Fibroblast of lung (primary cell): ENCODE measurements at places on chromosomes 3 and 15. TPM values are rescaled to one million over a fixed set of nuclear protein-coding genes. Genes with fewer than 3 reads are reported as not detected.

GRCh38 chr15:76222159-76222558, 89.1 kb downstream of the ETFA start:
- no peaks in the 10 kb centered on the region for H3K27me3 ChIP-seq
- DNase-seq = no peak
- H3K36me3 ChIP-seq = peaks cover 2% of the 10 kb centered on the region
- no peak overlapping the region for H3K4me3 ChIP-seq
- H3K4me1 ChIP-seq = peaks cover 2% of the 10 kb centered on the region

DNA sequence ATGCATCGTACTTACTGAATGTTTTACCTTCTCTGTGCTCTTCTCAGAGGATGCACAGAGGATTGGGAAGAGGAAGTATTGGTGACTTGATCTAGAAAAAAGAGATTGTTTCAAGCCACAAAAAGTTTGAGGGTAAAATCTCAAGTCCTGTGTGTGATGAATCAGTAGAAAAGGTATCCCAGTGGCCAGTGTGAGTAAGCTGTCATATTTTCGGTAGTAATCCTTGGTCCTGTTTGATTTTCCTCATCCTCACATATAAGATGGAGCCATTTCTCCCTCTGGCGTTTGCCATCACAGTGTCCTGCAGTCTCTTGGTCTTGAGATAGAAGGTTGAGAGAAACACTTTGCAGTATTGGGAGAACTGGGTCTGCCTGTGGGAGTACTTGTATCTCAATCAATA, 166.8 kb downstream of the LPP start:
- peaks cover 10% of the 10 kb centered on the region for H3K4me1 ChIP-seq
- H3K36me3 ChIP-seq = no peaks in the 10 kb centered on the region
- no peaks in the 10 kb centered on the region for H3K27me3 ChIP-seq
- no peak overlapping the region for H3K4me3 ChIP-seq

ACAD11 gene
- total RNA-seq = 44.9 and 101 TPM in 2 replicates

GRCh38 chr3:101149251-101149650, 156.0 kb upstream of the ABI3BP start:
- H3K4me3 ChIP-seq = no peak overlapping the region
- DNase-seq = no peak
- H3K27me3 ChIP-seq = no peaks in the 10 kb centered on the region
- no peaks in the 10 kb centered on the region for H3K4me1 ChIP-seq
- H3K36me3 ChIP-seq = no peaks in the 10 kb centered on the region
- H3K27ac ChIP-seq = no peak overlapping the region

WDR93 gene
- under 0.01 and 0.17 TPM in 2 replicates for total RNA-seq

DNA sequence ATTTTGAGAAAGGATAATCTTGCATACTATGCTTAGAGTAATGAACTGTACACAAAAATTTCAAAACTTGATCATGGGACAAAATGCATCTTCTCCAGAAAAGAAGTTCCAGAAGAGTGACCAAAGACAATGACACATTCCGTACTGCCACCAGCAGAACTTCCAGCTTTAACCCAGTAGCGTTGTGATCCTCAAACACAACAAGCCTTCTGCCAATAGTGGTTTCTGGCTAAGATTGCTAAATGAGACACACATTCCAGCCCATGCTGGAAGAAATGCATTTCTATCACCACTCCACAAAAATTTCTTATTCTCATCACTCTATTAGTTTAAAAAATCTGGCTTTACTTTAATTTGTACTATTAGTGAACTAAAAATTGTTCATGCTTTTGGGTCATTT, 334.9 kb downstream of the TBC1D5 start:
- H3K4me1 ChIP-seq = no peaks in the 10 kb centered on the region
- peak; percentile 15 for DNase-seq
- H3K27me3 ChIP-seq = no peaks in the 10 kb centered on the region

LIPH gene
- under 0.01 TPM in 1 of 2 replicates, not detected in the other for total RNA-seq

- no peak for DNase-seq
- H3K36me3 ChIP-seq = no peaks in the 10 kb centered on the region
- no peak overlapping the region for H3K27ac ChIP-seq
- H3K4me1 ChIP-seq = peaks cover 1% of the 10 kb centered on the region
- H3K27me3 ChIP-seq = no peaks in the 10 kb centered on the region
- no peak overlapping the region for H3K4me3 ChIP-seq
Observed at GRCh38 chr3:171095063-171095462, 68.5 kb upstream of the SLC2A2 start.

DZIP1L gene
- total RNA-seq = 16.9 and 22.6 TPM in 2 replicates

GRCh38 chr15:89774492-89774891, 1.6 kb upstream of the MESP2 start:
- H3K27ac ChIP-seq = no peak overlapping the region
- no peak overlapping the region for H3K4me3 ChIP-seq
- no peak for DNase-seq
- no peaks in the 10 kb centered on the region for H3K27me3 ChIP-seq

DGKG gene
- 0.51 and 4.8 TPM in 2 replicates for total RNA-seq

DNA sequence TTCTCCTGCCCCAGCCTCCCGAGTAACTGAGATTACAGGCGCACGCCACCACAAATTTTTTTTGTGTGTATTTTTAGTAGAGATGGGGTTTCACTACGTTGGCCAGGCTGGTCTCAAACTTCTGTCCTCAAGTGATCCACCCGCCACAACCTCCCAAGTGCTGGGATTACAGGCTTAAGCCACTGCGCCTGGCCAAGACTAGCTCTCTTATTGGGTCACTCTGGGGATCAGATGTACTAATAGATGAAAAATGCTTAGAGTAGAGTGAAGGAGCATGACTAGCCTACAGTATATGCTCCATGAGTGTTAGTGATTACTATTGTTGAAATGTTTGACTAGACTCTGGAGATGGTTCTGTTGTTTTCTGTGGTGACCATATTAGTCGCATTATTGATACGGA, 21.8 kb downstream of the RARB start:
- no peaks in the 10 kb centered on the region for H3K36me3 ChIP-seq
- DNase-seq = no peak
- no peak overlapping the region for H3K27ac ChIP-seq

GRCh38 chr3:101200461-101200860, 119.9 kb downstream of the IMPG2 start:
- no peak overlapping the region for H3K27ac ChIP-seq
- peaks cover 5% of the 10 kb centered on the region for H3K4me1 ChIP-seq
- H3K36me3 ChIP-seq = no peaks in the 10 kb centered on the region
- DNase-seq = no peak

GRCh38 chr3:16364323-16364722, 99.3 kb downstream of the OXNAD1 start:
- H3K27me3 ChIP-seq = no peaks in the 10 kb centered on the region
- H3K4me1 ChIP-seq = no peaks in the 10 kb centered on the region
- H3K36me3 ChIP-seq = peaks cover 2% of the 10 kb centered on the region
- no peak overlapping the region for H3K27ac ChIP-seq

DNA sequence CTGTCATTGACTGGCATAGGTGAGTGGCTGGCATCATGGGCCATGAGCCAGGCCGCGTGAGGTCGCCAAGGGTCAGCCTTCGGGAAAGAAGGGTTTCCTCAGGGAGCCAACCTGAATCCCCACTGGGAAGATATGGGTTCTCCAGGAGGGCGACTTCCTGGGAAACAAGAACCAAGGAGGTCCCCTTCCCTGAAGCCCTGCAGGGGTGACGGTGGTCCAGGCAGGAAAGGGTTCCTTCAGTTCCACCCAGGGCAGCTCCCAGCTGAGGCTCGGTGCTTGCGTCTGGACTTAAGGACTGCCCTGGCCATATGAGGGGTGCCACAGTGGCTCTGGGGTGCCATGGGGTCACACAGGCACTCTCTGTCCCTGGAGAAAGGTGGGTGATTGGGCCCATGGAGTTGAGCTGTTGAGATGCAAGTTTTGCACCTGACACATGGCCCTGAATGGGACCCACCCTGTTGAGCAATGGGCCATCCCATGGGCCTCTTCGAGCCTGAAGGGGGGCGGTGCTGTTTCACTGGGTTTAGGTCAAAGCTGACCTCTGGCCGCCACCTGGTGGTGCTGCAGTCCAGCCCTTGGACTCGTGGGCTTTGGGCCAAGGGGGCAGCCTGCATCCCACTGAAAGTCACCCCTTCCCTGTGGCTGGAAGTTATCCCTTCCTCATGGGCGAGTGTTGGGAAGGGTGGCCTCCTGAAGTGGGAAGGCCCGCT, 228.1 kb downstream of the SNRPN start:
- no peaks in the 10 kb centered on the region for H3K4me1 ChIP-seq
- H3K4me3 ChIP-seq = no peak overlapping the region
- no peaks in the 10 kb centered on the region for H3K27me3 ChIP-seq
- no peak overlapping the region for H3K27ac ChIP-seq
- no peak for DNase-seq
- no peaks in the 10 kb centered on the region for H3K36me3 ChIP-seq

RARB gene
- total RNA-seq = 9.4 and 10.3 TPM in 2 replicates

HHLA2 gene
- total RNA-seq = not detected in 2 replicates

- no peaks in the 10 kb centered on the region for H3K36me3 ChIP-seq
- H3K27ac ChIP-seq = no peak overlapping the region
- no peaks in the 10 kb centered on the region for H3K27me3 ChIP-seq
- H3K4me1 ChIP-seq = peaks cover 13% of the 10 kb centered on the region
Observed at GRCh38 chr15:38991701-38992100, 427.1 kb upstream of the RASGRP1 start.

USP4 gene
- total RNA-seq = 20.3 and 28.7 TPM in 2 replicates

COMMD2 gene
- 28.0 and 28.6 TPM in 2 replicates for total RNA-seq

- H3K27me3 ChIP-seq = no peaks in the 10 kb centered on the region
- no peak overlapping the region for H3K4me3 ChIP-seq
- H3K36me3 ChIP-seq = no peaks in the 10 kb centered on the region
- H3K4me1 ChIP-seq = no peaks in the 10 kb centered on the region
- H3K27ac ChIP-seq = no peak overlapping the region
Observed at GRCh38 chr3:34382859-34383258, 584.4 kb downstream of the PDCD6IP start.

RASL12 gene
- total RNA-seq = 49.3 and 50.5 TPM in 2 replicates

DNA sequence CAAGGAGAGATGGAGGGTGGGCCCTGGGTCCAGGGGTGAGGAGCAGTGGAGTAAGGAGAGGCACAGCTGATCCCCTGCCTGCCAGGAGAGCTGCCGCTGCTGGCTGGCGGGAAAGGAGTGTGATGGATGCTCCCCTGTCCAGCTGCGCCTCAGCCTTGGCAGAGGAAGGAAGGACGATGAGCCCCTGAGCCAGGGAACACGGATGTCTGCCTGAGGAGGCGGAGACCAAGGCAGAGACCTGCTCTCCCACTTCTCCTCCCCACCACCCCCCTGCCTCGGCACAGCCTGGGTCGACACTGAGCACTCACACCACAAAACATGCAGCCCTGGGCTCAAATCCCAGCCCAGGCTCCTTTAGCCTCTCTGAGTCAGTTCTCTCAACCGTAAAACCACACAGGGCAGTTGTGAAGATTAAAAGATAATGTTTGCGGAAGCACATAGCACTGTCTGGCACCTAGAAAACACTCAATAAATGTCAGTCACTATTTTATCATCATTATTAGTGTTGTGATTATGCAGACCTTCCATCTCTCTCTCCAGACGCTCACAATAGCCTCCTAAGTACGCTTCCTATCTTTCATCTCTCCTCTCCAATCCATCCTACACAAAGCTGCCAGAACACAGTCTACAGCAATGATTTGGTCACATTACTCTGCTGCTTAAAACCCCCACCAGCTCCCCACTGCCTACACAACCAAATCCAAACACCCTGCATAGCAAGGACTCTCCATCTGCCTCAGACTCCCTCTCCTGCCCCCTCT, 52.2 kb downstream of the SEMA5B start:
- peak; percentile 36 for DNase-seq
- peaks cover 3% of the 10 kb centered on the region for H3K4me1 ChIP-seq
- no peak overlapping the region for H3K4me3 ChIP-seq
- peaks cover 9% of the 10 kb centered on the region for H3K27me3 ChIP-seq

DNA sequence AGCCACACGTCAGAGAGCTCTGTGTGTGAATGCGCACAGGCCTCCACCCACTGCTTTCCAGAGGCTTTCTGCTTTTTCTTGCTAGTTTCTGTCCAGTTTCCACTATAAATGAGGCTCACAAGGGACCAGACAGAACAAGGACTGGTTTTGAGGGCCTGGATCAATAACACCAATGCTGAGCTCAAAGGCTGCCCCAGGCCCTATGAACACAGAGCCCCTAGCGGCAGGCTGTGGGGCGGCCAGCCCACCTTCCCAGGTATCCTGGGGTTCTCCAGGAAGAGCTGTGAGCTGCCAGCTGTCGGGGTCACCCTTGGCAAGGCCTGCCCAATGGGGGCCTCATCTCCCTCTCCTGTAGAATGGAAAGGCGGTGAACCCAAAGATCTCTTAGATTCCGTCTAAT, 2.2 kb upstream of the ITIH3 start:
- H3K27ac ChIP-seq = no peak overlapping the region
- no peaks in the 10 kb centered on the region for H3K36me3 ChIP-seq
- no peak overlapping the region for H3K4me3 ChIP-seq
- no peaks in the 10 kb centered on the region for H3K4me1 ChIP-seq
- H3K27me3 ChIP-seq = peaks cover 8% of the 10 kb centered on the region
- DNase-seq = no peak
